Stimulated activated CD4-positive, alpha-beta T cell treated with anti-CD3 and anti-CD28 coated beads, Interleukin-2, amount 100 ng/mL, for 24 hours (primary cell): ENCODE measurements at places on chromosomes 4 and X.

DNA sequence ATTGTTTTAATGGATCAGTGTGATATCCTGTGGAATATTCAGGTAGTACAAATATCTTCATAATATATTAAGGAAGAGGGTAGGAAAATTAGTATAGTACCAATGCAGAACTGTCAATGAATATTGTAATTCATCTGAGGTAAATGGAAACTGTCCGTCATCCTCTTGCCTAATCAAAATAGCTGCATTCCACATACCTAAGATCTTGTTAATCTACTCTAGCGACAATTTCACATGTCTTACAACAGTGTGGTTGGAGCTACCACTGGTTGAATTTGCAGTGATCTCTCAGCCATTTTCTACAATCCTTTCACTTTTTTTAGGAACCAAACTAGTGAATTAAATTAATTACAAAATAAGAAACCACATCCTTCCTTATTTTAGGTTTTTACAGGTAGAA is 117.5 kb downstream of the PCDH18 start:
- DNase-seq: no peak

- peak; percentile 9 for DNase-seq
These were observed 189.6 kb downstream of the BCOR start for GRCh38 chrX:39907964-39908661.

DNA sequence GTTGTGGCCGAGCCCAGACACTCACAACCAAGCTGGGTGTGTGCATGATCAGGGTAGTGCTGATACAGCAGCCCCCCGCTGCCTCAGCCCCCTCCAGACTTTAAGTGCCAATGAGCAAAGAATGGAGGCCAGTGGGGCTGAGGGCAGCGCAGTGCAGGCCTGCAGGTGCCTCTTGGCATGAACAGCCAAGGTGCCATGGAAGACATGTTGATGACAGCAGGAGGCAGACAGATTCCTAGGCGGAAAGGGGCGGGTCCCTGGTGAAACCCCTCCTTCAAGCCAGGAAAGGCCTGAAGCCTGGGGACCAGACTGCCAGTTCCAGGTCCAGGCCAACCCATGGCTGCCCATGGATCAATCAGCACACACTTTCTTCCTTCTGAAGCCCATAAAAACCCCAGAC is 253.3 kb upstream of the ETNPPL start:
- DNase-seq: no peak

- no peak for DNase-seq
These were observed 356.7 kb upstream of the RPS6KA3 start for GRCh38 chrX:20623448-20623847.

DNA sequence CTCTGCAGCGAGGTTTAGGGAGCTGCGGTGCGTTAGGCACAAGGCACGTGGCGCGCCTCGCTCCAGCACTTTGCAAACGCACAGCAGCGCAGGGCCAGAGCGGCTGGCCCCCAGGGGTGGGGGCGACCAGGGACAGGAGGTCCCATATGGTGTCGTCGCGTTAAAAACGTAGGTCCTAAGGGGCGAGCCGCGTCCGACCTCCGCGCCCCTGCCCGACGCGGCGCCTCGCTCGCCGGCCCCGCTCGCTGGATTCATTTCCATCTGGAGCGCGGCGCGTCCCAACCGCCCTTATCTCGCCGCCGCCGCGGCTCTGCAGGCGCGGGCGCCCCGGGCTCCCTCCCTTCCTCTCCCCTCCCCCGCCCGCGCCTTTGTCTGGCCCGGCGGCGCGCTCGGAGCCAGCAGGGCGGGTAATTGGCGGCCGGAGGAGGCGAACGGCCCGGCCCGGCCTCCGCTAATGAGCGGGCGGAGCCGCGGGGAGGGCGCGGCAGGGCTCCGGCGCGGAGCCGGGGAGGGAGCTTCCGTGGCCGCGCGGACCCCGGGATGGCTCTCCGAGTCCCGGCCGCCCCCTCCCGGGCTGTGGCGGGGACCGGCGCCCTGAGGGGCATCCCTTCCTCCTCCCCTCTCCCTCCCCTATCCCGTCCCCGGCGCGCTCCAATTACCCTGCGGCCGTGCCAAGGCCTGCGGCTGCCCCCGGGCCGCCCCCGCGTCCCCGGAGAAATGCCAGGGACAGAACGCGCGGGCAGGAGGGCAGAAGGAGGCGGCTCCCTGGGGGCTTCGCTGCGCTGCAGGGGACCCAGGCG is 409.0 kb downstream of the BCOR start:
- DNase-seq: no peak

GRCh38 chr4:15420642-15421041 is 7.2 kb upstream of the C1QTNF7 start:
- DNase-seq: no peak

DNA sequence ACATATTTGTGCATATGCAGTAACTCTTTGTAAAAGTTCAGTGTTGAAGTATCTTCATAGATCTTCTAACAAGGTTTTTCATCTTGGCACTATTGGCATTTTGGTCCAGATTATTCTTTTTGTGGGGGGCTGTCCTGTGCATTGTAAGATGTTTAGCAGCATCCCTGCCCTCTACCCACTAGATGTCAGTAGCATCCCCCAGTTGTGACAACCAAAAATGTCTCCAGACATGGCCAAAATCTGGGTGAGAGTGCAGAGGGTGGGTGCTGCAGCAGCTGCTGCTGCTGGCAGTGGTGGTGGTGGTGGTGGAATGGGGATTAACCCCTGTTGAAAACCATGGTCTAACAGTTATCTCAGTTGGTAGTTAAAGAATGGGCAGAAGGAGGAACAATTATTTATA is 370.0 kb downstream of the GPAT3 start:
- no peak for DNase-seq

DNA sequence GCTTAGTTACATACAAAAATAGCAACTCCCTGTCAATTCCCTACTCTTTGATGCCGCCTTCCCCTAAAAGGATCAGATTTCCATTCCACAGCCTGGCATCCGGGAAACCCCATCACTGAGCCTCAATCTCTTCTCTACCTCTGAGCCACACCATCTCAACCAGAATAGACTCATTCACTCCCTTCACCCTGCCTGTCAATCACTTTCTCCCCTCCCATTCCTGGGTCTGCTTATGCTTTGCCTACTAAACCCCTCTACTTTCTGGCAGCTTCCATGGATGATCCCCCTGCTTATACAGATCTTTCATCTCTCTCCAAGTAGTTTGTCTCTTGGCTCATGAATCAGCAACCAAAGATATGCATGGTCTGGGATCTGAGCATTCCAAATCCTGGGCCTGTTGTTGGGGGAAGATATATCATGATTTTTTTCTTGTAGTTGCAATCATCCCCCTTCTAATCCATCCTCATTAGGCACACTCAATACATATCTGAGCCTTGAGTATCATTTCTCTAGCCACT is 2.6 kb downstream of the AMER1 start:
- no peak for DNase-seq

GRCh38 chr4:26687728-26688127 is 103.8 kb downstream of the TBC1D19 start:
- no peak for DNase-seq

DNA sequence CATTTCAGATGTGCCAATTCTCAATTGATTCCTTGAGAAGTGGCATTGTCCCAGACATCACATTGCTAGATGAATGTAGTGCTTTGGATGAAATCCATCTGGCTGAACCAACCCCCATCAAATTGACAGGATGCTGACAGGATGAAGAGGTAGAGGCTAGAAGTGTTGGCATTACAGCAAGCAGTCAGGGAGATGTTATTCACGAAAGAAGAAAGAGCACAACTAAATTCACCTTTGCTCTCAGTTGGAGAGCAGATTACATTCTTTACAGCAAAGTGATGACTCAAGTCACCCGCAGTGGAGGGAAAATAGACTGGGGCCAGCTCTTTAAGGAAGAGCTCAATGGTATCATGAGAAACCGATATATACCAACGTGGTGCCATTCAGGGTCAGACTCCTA is 259.6 kb downstream of the C4orf33 start:
- DNase-seq: no peak

DNA sequence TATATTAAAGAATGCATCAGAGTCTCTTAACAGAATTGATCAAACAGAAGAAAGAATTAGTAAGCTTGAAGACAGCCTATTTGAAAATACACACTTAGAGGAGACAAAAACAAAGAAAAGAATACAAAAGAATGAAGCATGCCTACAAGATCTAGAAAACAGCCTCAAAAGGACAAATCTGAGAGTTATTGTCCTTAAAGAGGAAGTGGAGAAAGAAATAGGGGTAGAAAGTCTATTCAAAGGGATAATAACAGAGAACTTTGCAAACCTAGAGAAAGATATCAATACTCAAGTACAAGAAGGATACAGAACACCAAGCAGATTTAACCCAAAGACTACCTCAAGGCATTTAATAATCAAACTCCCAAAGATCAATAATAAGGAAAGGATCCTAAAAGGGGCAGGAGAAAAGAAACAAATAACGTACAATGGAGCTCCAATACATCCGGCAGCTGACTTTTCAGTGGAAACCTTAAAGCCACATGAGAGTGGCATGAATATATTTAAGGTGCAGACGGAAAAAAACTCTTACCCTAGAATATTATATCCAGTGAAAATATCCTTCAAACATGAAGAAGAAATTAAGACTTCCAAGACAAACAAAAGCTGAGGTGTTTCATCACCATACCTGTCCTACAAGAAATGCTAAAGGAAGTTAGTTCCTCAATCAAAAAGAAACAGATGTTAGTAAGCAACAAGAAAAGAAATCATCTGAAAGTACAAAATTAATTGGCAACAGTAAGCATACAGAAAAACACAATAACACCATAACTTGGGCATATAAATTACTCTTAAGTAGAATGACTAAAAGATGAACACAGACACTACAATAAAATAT is 36.1 kb downstream of the LRBA start:
- no peak for DNase-seq

- no peak for DNase-seq
These were observed 614.7 kb upstream of the EPHA5 start for GRCh38 chr4:66284991-66285451.

- no peak for DNase-seq
These were observed 30.0 kb downstream of the CDKL5 start for GRCh38 chrX:18455384-18455783.

DNA sequence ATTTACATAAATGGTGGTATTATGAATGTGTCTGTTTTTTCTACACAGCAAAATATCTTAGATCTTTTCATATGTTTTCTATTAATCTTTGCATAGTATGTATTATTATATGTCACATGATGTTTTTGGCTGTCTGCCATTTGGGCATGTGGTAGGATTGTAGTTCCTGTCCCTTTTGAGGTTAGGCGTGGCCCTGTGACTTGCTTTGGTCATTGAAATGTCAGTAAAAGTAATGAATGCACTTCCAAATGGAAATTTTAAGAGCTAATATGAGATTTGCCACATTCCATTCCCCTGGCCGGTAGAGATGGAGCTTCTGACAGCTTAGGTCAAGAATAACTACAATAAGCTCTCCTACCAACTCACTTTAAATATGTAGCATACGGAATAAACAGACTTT is 45.1 kb downstream of the JADE3 start:
- DNase-seq: no peak

DNA sequence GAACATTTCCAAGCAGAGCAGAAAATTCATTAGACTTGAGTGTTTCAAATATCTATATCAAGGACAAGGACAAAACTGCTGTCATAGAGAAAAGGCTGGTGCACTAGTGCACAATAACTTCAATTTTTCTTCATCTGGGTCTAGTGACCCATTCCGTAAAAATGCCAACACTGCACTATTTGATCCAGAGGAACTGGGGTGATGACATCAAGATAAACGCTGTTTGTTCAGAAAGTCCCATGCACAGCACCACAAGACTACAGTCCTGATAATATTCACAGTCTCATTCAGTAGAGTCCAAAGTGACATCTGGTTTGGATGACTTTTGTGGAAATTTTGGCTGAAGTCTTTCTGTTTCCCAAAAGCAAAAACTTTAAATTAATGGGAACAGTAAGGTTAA is 303.5 kb upstream of the GALNT7 start:
- no peak for DNase-seq

- DNase-seq: no peak
These were observed 166.5 kb upstream of the PCDH7 start for GRCh38 chr4:30553706-30554105.

GRCh38 chr4:87985097-87985886 is 9.8 kb downstream of the SPP1 start:
- DNase-seq: peak; percentile 37

GRCh38 chr4:112895811-112896608 is 153.4 kb upstream of the ANK2 start:
- DNase-seq: no peak

- no peak for DNase-seq
These were observed 166.0 kb downstream of the FBXW7 start for GRCh38 chr4:152369902-152370295.

DNA sequence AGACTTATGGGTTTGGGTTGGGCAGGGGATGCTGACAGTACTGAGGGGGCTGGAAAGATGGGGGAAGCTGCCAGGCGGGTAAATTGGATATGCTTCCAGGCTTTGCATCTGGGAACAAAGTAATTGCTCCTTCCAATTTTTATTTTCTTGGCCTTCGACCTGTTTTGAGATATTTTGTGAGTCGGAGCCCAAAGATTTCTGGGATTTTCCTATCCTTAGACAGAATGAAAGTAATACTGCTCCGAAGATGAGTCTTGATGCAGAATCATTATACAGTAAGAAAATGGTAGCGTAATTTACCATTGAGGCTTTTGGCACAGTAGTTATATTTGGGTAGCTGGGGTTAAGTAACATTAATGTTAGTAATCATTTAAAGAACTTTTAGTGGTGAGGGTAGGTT is 1.4 kb downstream of the SMARCA5 start:
- no peak for DNase-seq

DNA sequence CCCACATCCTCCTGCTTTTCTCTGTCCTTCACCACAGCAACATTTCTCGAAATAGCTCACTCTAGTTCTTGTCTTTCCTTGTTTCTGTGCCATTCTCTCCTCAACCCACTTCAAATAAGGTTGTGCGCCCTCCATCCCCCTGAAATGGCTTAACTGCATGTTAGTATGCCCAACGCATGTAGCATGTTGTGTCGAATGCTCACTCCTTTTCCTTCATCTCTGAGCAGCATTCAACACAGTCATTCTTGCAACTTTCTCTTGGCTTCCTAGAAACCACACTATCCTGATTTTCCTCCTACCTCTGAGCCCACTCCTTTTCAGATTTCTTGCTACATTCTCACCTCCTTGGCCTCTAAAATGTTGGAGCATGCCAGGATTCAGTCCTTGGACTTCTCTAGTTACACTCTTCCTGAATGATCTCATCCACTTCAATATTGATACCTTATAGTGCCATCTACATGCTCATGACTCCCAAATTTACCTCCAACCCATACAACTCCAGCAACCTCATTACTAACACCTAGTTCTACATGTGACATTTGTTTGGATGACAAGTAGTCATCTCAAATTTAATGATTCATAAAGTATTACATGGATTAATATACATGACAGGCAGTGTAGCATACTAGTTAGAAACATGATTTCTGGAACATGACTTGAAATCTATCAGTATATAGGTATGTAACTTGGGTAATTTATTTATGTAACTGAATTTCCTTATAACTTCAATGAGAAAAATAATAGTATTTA is 22.3 kb downstream of the RBMX start:
- no peak for DNase-seq

GRCh38 chr4:74317616-74318246 is 9.5 kb downstream of the EPGN start:
- DNase-seq: no peak

DNA sequence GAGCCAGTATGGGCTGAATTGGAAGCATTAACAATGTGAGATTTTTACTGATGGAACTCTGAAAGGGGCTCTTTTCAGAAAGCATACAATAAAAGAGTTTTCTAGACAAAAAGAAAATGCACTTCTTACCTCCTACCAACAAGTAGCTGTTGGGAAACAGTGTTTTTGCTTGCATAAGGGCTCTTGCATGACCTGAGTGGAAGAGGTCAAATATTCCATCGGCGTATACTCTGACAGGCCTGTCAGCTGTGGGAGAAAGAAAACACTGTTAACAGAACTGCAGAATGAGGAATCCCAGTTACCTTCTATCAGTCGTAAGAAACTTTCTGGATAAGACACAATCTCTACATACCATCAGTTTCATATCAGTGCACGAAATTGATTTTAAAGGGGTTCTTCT is 39.5 kb downstream of the PCYT1B start:
- DNase-seq: no peak
